ENCODE measurements at places on chromosomes 2 and 18. TPM values are rescaled to one million over a fixed set of nuclear protein-coding genes. Genes with fewer than 3 reads are reported as not detected.

Gene UCN
- 1.9 TPM for total RNA-seq

Gene GCG
- total RNA-seq, result not detected

Gene CBLN2
- total RNA-seq, result not detected

Gene MCM6
- 196 TPM for total RNA-seq

Gene DSG1
- total RNA-seq, result not detected

- DNase-seq, result no peak
- peaks cover 8% of the 10 kb centered on the region for H3K27me3 ChIP-seq
- H3K27ac ChIP-seq, result no peak overlapping the region
- H3K4me1 ChIP-seq, result peaks cover 3% of the 10 kb centered on the region
- H3K4me3 ChIP-seq, result no peak overlapping the region
- peaks cover 16% of the 10 kb centered on the region for H3K36me3 ChIP-seq
Measured at GRCh38 chr2:39479696-39480095, 42.6 kb upstream of the MAP4K3 start.

DNA sequence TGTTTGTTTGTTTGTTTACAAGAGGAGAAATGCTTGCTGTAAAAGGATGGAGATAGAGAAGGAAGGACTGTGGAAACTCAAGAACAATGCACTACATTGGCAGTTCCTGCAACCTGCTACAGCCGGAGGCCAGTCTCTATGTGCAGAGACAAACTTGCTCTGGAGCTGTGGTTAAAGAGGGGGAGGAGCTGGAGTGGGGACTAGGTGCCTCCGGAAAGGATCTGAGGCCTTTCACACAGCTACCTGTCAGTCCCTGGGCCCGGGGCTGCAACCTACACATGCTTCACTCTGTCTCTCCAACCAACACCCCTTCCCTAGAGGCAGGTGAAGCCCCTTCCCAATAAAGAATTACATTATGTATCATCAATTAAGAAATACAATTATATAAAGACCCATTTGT, 1234.0 kb upstream of the ZEB2 start:
- no peaks in the 10 kb centered on the region for H3K27me3 ChIP-seq
- H3K36me3 ChIP-seq, result no peaks in the 10 kb centered on the region
- no peak for DNase-seq
- H3K27ac ChIP-seq, result no peak overlapping the region
- no peak overlapping the region for H3K4me3 ChIP-seq

DNA sequence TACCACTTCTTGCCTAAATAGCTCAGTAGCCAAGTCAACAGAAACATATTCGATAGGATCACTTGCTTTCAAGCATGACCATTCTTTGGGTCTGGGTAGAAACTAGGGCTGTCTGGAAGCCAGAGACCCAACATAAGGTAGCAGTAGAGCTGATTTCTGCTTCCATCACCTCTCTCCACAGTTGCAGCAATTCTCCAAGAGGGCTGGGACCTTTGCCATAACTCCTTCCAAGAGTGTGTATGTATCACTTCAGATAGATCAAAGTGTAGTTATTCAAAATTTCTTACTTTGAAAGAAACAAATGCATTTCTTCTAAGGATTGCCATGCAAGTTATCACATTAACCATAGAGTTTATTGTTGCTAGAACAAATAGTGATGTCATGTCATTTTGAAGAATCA, 172.0 kb upstream of the GALNT5 start:
- no peak for DNase-seq
- no peak overlapping the region for H3K4me3 ChIP-seq
- no peak overlapping the region for H3K27ac ChIP-seq
- no peaks in the 10 kb centered on the region for H3K27me3 ChIP-seq

DNA sequence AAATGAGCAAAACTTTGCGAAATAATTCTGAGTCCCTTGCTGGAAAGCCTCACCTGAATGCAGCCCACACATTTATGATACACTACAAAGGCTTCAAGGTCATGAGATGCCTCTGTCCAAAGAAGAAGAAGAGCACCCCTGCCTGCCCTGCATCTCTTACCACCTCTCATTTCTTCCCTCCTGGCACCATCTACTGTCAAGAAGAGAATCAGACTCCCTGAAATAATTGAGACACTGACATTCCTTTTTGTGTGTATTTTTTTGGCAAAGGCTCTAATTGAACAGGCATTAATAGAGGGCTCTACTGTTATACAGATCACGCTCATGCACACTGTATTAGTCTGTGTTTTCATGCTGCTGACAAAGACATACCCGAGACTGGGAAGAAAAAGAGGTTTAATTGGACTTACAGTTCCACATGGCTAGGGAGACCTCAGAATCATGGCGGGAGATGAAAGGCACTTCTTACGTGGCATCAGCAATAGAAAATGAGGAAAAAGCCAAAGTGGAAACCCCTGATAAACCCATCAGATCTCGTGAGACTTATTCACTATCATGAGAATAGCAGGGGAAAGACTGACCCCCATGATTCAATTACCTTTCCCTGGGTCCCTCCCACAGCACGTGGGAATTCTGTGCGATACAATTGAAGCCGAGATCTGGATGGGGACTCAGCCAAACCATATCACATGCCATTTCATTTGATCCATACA, 176.3 kb downstream of the ALPK2 start:
- no peak for DNase-seq
- peaks cover 25% of the 10 kb centered on the region for H3K27me3 ChIP-seq
- no peak overlapping the region for H3K27ac ChIP-seq
- H3K4me1 ChIP-seq, result no peaks in the 10 kb centered on the region
- no peaks in the 10 kb centered on the region for H3K36me3 ChIP-seq
- no peak overlapping the region for H3K4me3 ChIP-seq

DNA sequence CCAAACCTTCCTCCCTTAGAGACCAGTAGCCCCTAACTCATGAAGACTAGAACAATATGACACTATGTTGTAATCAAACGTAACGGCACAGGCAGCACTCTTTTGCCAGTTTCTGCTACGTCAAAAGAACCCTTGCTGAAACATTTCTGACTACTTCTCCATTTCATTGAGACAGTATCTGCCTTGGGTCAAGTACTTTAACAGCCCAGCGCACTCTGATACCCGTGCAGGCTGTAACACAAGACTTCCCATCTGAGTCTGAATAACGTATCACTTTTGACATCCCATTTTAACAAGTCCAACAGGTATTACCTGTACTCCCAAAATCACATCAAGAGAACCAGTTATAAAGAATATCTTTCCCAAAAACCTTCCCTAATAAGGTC, 38.4 kb downstream of the TBC1D8 start:
- no peaks in the 10 kb centered on the region for H3K36me3 ChIP-seq
- no peak overlapping the region for H3K4me3 ChIP-seq
- no peak for DNase-seq
- H3K27ac ChIP-seq, result no peak overlapping the region
- H3K4me1 ChIP-seq, result no peaks in the 10 kb centered on the region

GRCh38 chr2:29033172-29033571, 41.2 kb downstream of the PCARE start:
- no peak for DNase-seq
- peaks cover 10% of the 10 kb centered on the region for H3K4me1 ChIP-seq
- H3K27me3 ChIP-seq, result no peaks in the 10 kb centered on the region
- H3K4me3 ChIP-seq, result no peak overlapping the region

DNA sequence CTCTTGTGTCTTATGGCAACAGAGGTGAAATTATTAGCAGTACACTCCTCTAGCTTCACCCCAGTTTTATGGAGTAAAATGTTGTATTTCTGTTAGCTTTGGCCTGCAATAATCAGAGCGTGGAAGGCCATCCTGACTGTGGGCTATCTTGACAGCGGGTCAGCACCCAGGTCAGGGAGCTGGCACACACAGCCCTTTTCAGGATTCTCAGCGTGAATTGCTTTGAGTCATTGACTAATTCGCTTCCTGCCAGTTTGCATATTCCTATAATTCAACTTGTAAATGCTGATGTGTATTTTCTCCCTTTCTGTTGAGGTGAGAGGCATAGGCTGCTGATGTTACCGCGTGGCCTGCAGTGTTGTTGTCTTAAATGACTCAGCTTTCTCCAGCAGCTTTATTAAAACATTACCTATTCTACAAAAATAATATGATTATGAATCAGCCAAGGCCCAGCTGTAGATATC, 109.6 kb upstream of the EML6 start:
- peaks cover 60% of the 10 kb centered on the region for H3K36me3 ChIP-seq
- DNase-seq, result no peak
- H3K4me3 ChIP-seq, result no peak overlapping the region
- H3K27me3 ChIP-seq, result no peaks in the 10 kb centered on the region
- no peak overlapping the region for H3K27ac ChIP-seq

GRCh38 chr2:239826786-239827522, 198.2 kb downstream of the NDUFA10 start:
- H3K27me3 ChIP-seq, result peaks cover 3% of the 10 kb centered on the region
- no peaks in the 10 kb centered on the region for H3K4me1 ChIP-seq
- no peak overlapping the region for H3K27ac ChIP-seq
- DNase-seq, result no peak
- no peaks in the 10 kb centered on the region for H3K36me3 ChIP-seq
- no peak overlapping the region for H3K4me3 ChIP-seq

Data from activated CD4-positive, alpha-beta T cell treated with anti-CD3 and anti-CD28 coated beads, Interleukin-2, amount 10 ng/mL, durations not matched to agents 24 days and 14 days (primary cell).